ENCODE measurements at places on chromosomes 11 and 22.

DNA sequence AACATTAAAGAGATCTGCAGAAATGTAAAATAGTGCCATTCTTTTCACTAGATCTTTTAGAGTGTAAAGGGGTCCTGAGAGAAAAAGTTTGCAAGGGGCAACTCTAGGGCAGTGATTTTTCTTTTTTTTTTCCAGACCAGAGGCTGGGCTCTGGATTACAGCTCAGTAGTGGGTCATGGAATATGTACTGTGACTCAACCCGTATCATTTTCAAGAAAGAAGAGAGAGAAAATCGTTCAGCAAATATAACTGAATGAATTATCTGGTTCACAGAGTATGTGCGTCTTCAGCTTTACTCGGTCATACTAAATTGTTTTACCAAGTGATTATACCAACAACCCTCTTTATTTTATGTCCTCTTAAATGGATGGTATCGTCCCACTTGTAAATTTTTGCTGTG is 3.8 kb downstream of the CEP57 start:
- no peak for DNase-seq

DNA sequence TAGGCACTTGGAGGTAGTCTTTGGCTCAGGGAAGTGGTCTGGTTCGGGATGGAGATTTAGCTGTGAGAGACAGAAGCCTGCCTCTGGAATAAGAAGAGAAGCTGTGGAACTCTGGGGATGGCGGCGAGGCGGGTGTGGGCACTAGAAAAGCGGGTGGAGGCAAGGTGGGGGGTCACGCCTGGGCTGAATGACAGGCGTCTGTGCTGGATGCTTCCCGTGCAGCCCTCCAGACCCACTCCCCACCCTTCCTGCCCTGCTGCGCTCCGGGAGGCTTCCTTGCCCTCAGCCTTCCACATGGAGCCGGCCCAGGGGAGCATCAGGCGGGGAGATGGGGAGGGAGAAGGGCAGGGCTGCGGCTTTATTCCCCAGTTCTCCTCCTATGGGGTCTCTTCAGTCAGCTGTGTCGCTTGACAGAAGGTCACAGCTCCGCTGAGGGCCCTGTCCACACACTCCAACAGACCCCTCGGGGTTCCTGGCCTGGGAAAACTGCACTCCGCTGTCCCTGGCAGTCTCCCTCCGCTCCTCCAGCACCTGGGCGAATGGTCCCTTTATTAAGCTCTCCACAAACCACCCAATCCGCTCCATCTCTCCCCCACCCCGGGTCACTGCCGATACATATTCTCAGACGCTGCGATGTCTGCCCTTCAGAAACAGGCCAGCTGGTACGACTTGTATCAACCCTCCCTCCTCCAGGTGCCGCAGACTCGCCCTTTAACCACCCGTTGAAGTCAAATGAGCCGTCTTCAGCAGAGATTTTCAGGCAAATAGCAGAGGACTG is 6.2 kb downstream of the DNAJB13 start:
- no peak for DNase-seq

DNA sequence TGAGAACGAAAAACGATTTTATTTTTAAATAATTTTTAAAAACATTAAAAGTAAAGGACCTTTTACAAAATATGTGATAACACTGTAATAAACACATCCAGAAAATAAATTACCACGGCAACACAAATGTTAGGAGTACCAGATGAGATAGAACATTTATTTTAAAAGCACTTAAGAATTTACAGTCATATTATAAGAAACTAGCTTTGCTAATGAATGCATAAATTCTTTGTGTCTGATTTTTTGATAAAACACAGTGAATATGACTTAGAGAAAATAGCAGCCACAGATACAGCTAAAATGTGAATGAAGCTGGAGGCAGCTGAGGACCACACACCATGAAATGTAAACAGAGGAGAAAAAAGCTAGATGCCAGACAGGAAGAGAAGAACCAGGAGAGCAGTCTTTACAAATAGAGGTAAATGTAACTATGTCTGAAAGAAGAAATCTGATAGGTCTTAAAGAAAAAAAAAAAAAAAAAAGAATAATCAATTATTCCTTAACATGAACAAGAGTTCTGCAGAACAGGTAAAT is 14.6 kb downstream of the CCDC34 start:
- DNase-seq, result no peak

DNA sequence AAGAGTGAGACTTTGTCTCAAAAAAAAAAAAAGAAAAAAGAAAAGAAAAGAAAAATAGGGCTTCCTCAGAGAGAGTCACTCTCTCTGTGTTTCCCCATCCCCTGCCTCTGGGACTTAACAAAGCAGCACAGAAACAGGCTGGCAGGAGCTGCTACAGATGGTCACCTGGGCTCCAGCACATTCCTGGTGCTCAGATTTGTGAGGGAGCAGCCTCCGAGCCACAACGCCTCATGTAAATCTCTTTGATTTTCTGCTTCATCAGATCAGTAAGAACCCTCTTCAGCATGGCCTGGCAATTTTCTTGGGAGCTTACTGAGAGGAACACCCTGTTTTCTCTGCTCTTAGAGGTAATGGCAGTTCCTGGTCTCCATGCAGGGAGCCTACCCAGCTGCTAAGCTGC is 15.2 kb upstream of the LDHA start:
- no peak for DNase-seq

- DNase-seq, result no peak
Measured at GRCh38 chr11:115920841-115921480, 416.7 kb upstream of the CADM1 start.

DNA sequence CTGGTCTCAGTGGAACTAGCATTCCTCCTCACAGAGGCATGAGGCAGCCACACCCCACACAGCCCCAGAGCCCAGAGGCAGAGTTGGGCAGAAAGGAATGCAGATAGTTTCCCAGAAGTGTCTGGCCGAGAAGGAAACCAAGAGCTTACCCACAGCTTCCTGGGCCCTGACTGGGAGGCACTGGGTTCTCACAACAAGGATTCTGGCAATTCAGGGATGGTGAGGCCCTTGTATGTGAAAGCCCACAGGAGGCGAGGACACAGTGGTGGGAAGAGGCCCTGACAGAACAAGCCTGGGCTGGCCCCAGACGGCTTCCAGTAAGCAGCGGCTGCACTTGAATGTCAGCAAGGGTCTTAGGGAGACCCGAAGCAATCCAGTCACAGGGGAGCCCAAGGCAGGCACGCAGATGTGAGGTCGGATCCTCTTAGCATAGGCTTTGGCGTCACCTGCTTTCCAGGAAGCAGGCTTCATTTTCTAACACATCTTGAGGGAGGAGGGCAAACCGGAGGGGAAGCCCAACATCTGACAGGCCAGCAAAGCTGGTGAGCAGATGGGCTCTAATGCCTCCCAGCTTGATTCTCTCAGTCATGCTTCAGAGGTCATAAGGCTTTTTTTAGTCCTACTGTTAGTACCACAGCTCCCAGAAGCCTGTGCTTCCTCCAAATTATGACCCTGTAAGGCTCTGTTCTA is 78.3 kb upstream of the AKIP1 start:
- DNase-seq, result no peak

DNA sequence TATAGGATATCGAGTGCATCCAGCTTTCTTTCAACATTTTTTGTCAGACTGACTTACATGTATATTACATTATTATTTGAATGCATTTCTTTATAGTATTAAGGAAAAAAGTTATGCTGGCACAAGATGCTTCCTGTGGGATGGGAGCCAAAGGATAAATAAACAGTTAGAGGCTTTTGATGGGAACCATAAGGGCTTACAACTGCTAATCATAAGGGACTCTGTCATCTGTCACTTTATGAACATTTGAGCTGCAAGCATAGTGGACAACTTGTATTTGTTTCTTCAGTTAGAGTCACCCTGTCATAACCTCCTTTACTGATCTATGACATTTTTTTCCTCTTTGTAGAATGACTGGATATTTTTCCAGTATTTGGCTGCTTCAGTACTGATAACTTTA is 132.4 kb upstream of the CHORDC1 start:
- no peak for DNase-seq

GRCh38 chr22:39643311-39644083 is 72.9 kb downstream of the CACNA1I start:
- DNase-seq, result no peak

DNA sequence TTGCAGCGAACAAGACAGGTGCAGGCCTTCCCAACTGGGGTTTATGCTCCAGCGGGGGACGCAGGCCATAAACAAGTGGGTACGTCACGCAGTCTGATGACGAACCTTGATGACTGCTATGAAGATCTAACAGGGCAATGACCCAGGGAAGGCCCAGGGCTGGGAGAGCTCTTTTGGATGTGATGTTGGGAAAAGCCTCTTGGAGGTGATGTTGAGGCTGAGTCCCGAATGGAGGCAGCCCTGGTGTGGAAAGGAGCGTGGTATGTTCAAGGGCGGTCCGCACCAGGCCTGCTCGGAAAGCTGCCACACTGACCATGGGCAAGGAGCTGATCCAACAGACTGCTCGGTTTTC is 5.8 kb downstream of the FADS2 start:
- no peak for DNase-seq

DNA sequence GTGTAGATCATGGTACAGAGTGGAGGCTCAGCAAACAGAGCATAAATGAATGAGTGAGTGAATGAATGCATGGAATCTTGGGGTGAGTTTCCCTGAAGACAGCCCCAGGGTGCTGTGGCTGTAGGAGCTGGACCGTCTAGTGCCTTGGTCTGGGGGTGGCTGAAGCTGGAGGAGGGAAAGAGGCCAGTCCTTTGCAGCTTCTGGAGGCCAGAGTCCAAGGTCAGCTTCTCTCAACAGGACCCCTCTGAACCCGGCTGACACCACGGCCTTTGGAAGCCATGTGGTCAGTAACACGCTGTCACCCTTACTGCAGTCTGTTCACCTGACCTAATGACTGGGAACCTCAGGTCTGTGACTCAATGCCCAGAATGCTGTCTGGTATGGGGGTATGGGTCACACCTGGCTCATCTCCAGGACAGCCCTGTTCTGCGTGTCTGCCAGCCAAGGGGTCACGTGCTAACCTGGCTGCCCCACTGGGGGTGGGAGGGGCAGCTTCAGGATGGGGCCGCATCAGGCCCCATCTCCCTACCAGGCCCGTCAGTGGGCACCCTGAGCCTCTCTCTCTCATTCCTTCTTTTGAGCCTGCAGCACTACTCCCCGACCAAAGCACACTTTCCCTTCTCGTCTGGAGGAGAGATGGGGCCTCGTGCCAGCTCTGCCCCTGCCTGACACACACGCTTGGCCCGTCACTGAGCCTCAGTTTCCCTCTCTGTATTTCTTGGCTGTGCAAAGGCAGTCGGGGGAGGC is 24.1 kb upstream of the CHKA start:
- no peak for DNase-seq

GRCh38 chr11:1936781-1937615 is 10.1 kb upstream of the MRPL23 start:
- no peak for DNase-seq

- no peak for DNase-seq
Measured at GRCh38 chr11:3747704-3748103, 49.6 kb downstream of the NUP98 start.

DNA sequence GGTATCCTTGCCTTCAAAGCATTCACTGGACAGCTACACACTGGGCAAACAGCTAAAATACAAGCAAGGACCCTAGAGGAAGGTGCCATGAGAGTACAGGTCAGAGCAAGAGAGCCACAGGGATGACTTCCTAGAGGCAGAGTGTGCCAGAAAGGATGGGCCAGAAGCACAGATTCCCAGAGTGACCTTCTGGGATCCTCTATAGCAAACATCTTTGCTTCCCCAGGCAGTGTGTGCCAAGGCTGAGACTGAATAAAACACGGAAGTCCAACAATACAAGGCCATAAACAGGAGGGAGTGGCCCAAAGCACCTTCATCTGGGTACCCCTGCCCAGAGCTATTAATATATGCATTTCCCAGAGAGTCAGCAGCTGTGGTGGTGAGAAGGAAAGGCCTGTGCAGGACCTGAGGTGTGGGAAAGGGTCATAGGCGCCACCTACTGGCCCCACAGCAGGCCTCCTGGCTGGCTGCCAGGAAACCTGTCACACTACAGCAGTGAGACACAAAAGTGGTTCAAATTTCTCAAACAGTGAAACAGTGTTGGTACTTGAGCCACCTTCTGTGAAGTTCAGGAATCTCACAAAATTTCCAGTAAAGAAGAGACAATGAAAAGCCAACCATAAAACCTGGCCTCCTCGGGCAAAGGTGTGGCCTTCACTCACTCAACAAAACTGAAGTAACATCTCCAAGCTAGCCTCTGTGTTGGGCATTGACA is 20.3 kb downstream of the CLPB start:
- DNase-seq, result peak; percentile 70

- no peak for DNase-seq
Measured at GRCh38 chr11:90178751-90179150, 44.1 kb downstream of the CHORDC1 start.

- no peak for DNase-seq
Measured at GRCh38 chr11:78846269-78846668, 271.6 kb upstream of the NARS2 start.

- no peak for DNase-seq
Measured at GRCh38 chr11:119108857-119109221, 1.7 kb downstream of the C2CD2L start.

DNA sequence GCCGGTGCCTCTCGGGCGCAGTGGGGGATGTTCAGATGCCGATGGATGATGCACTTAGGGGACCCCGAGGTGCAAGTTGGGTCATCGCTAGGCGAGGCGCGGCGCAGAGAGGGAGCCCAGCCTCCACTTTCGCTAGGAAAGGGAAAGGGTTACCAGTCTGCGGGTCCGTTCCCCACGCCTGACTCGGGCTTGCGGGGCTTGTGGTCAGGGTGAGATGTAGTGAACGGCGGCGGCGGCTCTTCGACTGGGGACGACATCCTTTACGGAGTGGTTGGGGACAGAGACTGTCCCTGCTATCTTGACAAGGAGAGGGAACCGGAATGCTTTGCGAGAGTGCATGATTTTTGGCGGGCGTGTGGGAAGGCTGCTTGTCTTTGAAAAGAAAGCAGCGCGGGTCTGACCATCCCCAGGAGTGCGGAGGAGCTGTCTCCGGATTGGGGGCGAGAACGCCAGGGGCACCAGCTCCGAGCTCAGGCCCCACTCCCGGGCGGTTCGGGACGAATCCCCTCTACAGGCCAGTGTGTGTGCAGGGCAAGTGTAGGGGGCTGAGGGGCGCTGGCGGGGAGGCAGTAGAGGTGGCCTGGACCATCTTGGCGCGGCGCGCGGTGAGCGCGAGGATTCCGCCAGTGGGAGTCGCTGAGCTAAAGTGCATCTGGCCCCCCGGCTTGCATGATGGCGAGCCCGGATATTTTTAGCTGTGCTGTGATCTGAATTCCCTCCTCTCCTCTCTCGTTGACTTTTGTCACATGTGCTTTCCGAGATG is 1.1 kb downstream of the FAT3 start:
- peak; percentile 29 for DNase-seq
